ENCODE measurements at places on chromosomes 12 and 14. TPM values are rescaled to one million over a fixed set of nuclear protein-coding genes. Genes with fewer than 3 reads are reported as not detected.

- no peak for DNase-seq
These were observed 365.5 kb downstream of the ETNK1 start for GRCh38 chr12:22990501-22990900.

DNA sequence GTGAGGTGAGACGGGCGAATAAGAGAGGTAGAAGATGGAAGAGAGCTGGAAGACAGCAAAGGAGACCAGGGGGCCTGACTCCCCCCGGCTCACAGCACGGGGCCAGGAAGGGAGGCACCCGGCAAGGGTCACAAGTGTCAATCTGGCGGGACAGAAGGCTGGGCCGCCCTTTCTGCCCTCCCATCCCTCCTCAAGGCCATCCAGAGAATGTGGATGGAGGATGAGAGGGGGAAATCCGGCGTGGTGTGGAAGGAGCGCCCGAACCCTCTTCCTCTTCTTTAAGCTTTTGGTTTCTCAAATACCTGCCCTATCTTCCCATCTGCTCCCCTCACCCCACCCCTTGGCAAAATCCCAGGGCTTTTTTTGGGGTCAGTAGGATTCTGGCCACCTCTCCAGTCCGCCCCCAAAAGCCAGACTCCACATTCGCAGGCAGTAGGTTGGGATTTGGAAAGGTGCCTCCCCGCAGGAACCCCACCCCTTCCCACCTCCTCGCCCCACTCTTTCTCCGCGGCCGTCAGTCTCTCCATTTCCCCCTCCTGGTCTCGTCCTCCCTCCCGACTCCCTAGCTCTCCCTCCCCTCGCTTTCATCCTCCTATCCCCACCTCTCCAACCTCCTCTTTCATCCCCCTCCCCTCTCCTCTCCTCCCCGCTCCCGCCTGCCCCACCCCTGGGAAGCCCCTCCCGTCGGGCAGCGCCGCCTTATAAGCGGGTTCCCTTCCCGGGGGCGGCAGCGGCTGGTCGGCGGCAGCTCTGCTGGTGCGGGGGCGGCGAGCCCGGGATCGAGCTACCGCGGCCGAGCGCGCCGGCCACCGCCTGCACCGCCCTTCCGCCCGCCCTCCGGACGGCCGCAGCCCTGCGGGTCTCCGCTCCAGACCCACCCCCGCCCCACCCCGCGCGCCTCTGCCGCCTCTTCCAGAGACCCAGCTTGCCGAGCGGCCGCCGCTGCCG is at the start of gene PTMS:
Gene PTMS, plus strand, starts transcription at position 730 of the 948 bp plus-strand sequence. CDS start 343 bp downstream, outside the sequence.
- DNase-seq, result no peak

DNA sequence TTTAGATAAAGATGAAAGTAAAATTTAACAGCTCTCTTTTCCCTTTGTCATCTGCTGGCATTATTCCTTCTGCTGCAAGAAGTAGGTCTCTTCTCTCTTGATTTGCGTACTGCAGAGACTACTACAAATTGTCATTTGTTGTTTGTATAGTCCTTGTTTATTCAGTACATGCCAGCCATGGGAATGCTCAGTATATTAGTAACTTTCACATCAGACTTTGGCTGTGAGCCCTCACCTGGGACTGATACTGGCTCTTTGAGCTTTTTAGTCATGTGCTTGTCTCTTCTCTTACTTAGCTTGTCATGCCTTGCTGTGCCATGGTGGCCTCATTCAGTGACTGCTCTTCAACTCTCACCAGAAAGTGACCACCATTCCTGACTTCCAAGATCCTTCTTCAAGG is 169.8 kb downstream of the PRKCH start:
- DNase-seq, result no peak

DNA sequence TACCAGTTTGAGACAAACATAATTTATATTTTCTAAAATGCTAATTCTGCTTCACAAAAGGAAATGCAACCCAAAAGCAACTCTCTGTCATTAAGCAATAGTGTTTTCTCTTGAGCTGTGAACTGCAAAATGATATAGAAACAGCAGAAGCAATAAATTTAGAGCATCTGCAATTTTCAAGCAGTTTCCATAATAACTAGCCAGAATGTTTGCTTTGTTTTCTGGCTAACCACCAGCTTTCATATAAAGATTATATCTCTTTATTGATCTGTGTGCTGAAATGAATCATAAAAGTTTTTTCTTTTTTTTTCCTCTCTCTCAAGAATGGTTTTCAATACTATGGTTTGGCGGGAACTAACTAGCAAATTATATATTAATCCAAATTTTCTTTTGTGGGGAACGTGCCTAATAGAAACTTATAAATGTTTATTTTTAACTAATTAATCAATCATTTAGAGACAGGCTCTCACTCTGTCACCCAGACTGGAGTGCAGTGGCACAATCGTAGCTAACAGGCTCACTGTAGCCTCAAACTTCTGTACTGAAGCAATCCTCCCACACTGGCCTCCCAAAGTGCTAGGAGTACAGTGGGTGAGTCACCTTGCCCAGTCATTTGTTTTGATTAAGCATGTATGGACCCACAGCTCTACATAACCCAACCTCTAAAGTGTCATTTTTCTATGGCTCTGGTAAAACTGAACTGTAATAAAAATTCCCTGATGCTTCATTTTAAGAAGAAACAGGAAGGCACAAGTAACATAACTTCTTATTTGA is 830.1 kb upstream of the MGAT4C start:
- no peak for DNase-seq

- DNase-seq, result no peak
These were observed 138.4 kb downstream of the STXBP6 start for GRCh38 chr14:24911324-24912109.

GRCh38 chr14:39430762-39431415 is 1.3 kb downstream of the FBXO33 start:
- DNase-seq, result no peak

DNA sequence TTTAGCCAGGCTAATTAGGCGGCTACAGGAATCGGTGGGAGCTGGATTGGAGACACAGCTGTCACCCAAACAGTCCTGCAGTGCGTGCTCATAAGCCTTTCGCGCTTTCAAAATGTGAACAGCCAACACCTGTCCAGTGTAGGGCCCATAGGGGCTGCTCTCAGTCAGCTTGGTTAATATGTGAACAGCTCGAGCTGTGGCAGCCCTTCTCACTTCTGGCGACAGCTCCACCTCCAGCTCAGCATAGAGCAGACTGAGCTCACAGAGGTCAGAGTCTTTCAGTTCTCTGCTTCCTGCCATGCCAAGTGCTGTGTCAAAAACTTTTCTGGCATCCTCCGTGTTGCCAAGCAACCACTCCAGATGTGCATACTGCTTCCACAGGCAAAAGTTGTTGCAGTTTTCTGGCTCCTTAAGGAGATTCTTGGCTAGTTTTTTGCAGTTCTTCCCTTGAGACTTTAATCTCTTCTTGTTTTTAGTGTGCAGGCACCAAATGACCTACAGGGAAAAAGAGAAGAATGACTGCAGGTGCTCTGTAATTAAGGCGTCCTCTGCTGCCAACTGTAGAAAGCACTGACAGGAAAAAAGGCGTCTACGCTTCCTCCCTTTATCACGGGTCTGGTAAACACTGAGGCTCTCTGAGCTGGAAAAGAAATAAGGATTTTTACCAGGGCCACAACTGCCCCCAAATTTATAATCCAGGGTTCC is 32.5 kb downstream of the PSMC1 start:
- DNase-seq, result no peak

DNA sequence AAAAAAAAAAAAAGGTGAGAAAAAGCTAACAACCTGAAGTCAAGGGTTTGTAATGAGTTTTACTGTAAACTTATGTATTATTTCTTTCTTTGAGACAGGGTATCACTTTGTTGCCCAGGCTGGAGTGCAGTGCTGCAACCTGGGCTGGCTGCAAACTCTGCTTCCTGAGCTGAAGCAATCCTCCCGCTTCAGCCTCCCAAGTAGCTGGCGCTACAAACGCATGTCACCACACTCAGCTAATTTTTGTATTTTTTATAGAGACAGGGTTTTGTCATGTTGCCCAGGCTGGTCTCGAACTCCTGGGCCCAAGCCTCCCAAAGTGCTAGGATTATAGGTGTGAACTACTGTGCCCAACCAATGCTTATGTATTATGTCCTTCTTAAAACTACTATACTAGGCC is 9.2 kb downstream of the ATF7 start:
- no peak for DNase-seq

DNA sequence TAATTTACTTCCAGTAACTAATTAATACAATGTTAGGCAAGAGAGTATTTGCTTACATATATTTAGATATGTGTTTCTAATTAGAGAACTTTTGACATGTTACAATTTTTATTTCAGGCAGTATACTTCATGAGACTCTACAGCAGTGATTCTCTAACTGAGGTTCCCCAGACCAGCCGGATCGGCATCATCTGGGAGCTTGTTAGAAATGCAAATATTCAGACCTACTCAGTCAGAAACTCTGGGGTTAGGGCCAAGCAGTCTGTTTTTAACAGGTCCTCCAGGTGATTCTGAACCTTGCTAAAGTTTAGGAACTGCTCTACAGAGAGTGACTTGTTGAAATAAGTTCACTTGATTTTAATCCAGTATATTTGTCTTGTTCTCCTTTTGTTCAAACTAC is 46.5 kb downstream of the ARID2 start:
- no peak for DNase-seq

GRCh38 chr14:36653962-36654793 is 7.5 kb upstream of the PAX9 start:
- DNase-seq, result no peak

Gene CCDC196
- not detected for total RNA-seq

Gene CAPZA3
- total RNA-seq, result not detected

Gene LRRC43
- total RNA-seq, result not detected
